ENCODE measurements at places on chromosomes 6 and 20. TPM values are rescaled to one million over a fixed set of nuclear protein-coding genes. Genes with fewer than 3 reads are reported as not detected.

Gene IPCEF1
- 1.8 TPM for total RNA-seq

Gene SLC52A3
- total RNA-seq = 6.7 TPM

Gene GJA1
- total RNA-seq = 116 TPM

Gene MOG
- total RNA-seq = not detected

Gene MAPK13
- 97.9 TPM for total RNA-seq

Gene CSTF1
- total RNA-seq = 18.5 TPM

Gene DST
- total RNA-seq = 147 TPM

Gene GGTLC1
- not detected for total RNA-seq

Gene GRM1
- not detected for total RNA-seq

Gene RING1
- total RNA-seq = 27.0 TPM

Gene TFAP2C
- 30.8 TPM for total RNA-seq

Gene RIMS1
- total RNA-seq = 0.48 TPM

Gene APOM
- total RNA-seq = 1.6 TPM

Gene FOXA2
- total RNA-seq = 0.16 TPM

Gene KCNG1
- 9.9 TPM for total RNA-seq

Gene ARMH2
- not detected for total RNA-seq

Gene SEMG1
- not detected for total RNA-seq

Gene TENT5A
- 2.9 TPM for total RNA-seq

Gene ZC2HC1B
- not detected for total RNA-seq

Gene RSPH9
- not detected for total RNA-seq

Gene TPX2
- 32.6 TPM for total RNA-seq

Gene GSTA1
- 1.6 TPM for total RNA-seq

Gene CDH26
- 1.3 TPM for total RNA-seq

Gene BTNL2
- total RNA-seq = not detected

Gene BEND6
- 0.16 TPM for total RNA-seq

Gene PAK5
- total RNA-seq = 0.52 TPM

Gene ECT2L
- not detected for total RNA-seq

Gene CPNE1
- 130 TPM for total RNA-seq

Gene BHLHE23
- not detected for total RNA-seq

Gene TAGAP
- total RNA-seq = 0.92 TPM

Gene LY6G6C
- total RNA-seq = 10.8 TPM

Gene UST
- 3.0 TPM for total RNA-seq

Gene HAO1
- total RNA-seq = not detected

Gene C6orf15
- not detected for total RNA-seq

Gene MLIP
- total RNA-seq = 8.5 TPM

Gene WFDC8
- total RNA-seq = not detected

Gene TPBG
- total RNA-seq = 21.2 TPM
